MV-4-11 (cell line): ENCODE measurements at places on chromosomes 3 and 15.

DNA sequence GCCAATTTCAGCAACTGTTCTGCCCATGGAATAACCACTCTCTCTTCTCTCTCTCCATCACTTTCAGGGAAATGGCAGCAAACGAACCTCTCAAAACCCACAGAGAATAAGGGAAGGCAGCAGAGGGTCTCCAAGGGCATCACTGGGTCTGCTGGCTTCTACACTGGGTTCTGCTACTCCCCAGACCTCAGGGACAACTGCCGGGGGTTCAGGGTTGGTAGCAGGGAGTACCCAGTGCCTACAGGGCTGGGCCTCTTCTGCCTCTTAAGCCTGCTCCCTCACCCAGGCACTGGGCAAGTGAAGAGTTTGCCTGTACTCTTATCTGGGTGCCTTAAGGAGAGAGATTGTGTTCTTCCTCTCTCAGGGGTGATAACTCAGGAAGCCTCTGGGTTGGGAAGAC is 2.5 kb downstream of the TCTA start:
- DNase-seq: no peak

- DNase-seq: no peak
Observed at GRCh38 chr3:80261082-80261481, 493.3 kb upstream of the ROBO1 start.

- DNase-seq: no peak
Observed at GRCh38 chr15:87680208-87680607, 576.3 kb downstream of the NTRK3 start.

DNA sequence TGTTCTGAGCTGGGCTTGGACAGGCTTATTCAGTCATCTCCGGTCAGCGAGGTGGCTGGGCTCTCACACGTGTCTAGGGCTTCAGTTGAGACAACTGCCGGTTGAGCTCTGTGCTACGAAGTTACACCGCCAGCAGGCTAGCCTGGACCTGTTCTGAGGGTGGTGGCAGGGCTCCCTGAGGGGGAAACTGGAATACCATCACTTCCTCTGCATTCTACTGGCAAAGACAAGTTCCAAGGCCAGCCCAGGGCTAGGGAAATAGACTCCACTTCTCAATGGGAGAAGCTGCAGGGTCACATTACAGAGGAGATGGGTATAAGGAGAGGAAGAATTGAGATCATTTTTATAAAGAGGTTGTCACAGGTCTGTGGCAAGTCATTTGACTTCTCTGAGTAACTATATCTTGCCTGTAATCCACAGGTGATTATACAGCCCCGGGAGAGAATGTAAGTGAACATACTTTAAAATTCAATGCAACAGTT is 106.8 kb upstream of the IL12A start:
- peak; percentile 23 for DNase-seq

- DNase-seq: no peak
Observed at GRCh38 chr15:95016511-95017229, 785.3 kb downstream of the MCTP2 start.

DNA sequence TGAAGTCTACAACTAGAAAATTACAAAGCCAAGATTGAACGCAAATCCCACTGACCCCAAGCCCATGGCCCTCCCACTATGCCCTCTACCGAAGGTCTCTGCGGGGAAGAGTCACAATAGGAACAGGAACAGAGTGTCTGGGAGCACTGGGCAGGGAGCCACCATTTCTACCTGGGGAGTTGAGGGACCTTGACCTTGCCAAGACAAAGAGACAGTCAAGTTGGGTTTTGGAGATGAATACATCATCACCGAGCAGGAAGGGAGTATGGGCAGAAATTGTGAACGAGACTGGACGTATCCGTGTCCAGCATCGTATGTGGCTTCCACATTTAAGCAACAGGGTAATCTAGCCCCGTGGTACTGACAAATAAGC is 30.8 kb upstream of the BFSP2 start:
- no peak for DNase-seq

GRCh38 chr15:74226761-74227540 is 9.2 kb upstream of the CCDC33 start:
- no peak for DNase-seq

DNA sequence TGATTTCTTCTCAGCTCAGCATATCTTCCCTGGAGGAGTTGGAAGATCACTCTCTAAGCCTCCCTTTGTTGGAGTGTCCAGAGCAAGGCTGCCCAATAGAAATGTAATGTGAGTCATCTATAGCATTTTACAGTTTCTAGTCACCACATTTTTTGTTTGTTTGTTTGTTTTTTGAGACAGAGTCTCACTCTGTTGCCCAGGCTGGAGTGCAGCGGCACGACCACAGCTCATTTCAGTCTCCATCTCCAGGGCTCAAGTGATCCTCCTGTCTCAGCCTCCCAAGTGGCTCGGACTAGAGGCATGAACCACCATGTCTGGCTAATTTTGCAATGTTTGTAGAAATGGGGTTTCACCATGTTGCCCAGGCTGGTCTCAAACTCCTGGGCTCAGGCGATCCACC is 21.3 kb downstream of the KLHL6 start:
- no peak for DNase-seq

DNA sequence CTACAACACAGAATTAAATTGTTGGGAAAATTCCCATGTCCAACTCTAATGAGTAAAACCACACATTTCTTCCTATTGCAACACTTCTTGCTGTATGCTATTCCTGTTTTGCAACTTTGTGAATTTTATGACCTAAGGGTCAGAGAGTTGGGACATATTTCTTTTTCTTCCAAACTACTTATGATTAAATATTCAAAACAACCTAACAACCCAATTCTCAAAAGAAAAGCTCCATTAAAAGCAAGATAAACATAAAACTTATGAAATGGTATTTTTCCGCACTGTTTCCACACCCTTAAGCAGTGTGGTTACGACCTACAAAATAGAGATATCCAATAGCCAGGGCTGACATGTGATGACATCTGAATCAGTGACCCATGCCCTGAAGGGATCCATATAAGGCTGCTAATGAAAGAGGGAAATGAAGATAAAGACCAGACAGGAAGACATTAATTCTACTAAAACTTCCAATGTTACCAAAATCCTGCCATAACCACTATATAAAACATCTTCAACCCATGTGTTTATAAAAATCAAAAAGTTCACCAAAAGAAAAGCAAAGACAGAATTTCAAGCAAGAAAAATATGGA is 45.6 kb downstream of the DMXL2 start:
- DNase-seq: peak; percentile 83

DNA sequence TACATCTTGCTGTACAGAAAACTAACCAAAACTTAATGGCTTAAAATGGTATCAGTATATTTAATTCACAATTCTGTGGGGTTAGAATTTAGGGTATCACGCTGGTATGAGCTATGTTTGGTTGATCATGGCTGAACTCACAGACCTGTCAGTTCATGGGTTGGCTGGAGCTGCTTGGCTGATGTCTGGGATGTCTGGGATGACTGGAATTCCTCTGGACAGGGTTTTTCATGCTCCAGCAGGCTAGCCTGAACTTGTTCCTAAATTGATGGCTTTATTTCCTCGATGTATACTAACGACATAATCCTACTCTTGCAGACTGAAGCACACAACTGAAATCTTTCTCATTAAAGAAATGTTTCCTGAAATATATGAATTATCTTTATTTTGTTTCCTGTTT is 338.9 kb upstream of the GBE1 start:
- DNase-seq: no peak

DNA sequence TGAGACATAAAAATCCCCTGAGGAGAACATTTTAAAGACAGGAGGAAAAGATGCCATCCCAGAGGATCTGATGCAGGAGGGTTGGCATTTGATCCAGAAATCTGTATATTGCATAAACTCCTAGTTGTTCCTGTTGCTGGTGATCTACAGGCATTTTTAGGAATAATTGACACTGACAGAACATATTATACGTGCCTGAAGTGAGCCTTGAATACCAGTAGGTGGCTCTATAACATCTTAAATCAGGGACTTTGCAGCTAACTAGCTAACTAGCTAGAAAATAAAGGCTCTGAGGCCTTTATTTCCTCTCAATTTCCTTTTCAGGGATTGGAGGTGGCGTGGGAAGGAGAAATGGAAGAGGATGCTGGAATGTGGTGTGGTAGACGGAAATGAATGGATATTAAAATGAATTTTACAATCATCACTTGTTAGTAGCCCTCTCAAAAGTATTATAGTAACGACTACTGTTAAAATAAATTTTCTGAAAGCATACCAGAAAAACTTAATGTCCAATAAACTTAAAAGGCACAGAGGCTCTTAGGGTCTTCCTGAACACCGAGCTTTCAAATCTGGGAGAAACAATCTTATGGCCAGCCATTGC is 73.8 kb upstream of the ZBED2 start:
- DNase-seq: peak; percentile 56

DNA sequence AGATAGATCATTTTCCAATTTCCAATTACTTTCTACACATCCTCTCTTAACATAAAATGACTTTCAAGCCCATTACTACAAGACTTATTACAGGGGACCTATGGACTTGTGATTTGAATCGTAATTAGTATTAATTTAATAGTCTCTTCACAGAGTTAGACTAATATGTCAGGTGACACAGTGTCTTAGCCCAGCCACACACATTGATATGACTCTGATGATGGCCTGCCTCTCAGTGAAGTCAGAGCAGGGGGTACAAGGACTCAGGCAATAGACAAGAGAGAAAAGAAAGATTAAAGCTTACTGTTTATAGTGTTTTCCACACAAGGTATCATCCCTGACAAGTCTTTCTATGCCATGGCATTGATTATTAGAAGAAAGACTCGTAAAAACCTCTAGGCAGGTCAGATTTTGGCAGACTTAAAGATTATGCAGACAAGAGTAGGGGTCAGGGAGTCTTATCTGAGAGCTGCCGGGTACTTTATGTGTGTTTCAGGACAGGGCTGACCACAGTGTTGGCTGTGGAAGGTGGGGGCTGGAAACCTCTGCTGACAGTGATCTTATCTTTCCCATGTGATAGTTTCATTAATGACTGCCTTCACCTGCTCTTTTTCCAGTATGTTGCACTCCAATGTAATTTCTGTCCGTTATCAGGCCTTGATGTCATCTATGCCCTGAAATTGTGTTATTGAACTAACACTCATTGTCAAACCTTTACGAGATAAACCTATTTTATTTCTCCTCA is 50.1 kb downstream of the B3GALNT1 start:
- DNase-seq: no peak

DNA sequence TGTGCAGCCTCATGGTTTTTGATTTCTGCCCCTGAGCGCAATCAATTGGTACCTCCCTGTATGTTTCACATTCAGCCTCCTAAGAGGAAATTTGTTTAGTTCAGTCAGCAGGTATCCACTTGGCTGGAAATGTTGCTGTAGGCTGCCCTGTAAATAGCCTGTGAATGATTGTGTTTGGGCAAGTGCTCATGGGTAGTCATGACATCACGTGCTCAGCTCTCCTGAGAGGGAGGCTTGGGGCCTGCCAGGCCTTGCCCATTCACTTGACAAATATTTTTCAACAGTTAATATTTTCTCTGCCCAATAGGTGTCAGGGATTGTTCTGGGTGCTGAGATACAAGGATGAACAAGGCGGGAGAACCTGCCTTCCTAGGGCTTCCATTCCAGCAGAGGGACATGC is 13.3 kb downstream of the HRH1 start:
- DNase-seq: no peak

- DNase-seq: no peak
Observed at GRCh38 chr3:134317106-134317947, 56.9 kb downstream of the AMOTL2 start.

GRCh38 chr15:71603379-71603778 is 207.0 kb upstream of the NR2E3 start:
- no peak for DNase-seq

DNA sequence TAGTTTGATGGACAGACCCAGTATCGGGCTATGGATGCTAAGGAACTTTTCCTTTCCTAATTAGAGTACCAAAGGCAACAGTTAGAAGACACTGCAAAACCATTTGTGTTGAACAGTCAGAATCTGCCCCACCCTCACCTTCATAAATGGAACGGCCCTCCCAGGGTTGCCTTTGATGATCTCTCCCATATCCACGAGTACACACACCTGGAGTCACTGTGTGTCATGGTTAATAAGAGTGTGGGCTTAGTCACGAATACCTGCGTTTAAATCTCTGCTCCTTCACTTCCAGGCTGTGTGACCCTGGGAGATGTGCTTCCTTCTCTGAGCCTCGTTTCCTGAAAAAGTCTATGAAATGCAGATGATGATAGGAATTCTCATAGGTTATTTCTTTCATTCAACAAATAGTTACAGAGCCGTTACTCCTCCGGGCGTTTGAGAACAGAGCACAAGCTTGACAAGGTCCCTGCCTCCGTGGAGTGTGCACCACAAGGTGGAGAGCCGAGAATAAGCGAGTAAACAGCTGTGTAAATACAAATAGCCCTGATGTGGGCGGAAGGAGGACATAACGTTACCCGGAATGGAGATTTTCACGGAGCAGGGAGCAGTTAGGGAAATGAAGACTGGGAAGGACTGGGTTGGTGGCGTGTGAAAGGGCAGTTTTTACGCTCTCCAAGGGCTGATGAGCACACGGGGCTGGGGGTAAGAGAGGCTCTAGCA is 6.7 kb downstream of the SLC51A start:
- no peak for DNase-seq
